Choroid plexus epithelial cell (primary cell): ENCODE measurements at places on chromosomes 2 and 18.

DNA sequence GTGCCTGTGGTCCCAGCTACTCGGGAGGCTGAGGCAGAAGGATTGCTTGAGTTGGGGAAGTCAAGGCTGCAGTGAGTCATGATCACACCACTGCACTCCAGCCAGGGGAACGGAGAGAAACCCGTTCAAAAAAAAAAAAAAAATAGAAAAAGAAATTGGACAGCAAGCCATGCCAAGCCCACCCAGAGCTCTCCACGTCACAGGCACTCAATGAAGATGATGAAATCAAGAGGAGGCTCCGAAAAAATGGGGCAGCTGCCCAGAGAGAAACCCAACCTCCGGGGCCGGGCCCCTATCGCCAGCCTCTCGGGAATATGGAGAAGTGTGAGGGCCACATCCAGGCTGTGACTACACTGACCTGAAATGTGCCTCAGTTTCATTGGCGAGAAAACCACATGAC is 40.0 kb downstream of the BIN1 start:
- DNase-seq = peak; percentile 35

- no peak for DNase-seq
Observed at GRCh38 chr2:238123218-238123971, 15.1 kb upstream of the KLHL30 start.

DNA sequence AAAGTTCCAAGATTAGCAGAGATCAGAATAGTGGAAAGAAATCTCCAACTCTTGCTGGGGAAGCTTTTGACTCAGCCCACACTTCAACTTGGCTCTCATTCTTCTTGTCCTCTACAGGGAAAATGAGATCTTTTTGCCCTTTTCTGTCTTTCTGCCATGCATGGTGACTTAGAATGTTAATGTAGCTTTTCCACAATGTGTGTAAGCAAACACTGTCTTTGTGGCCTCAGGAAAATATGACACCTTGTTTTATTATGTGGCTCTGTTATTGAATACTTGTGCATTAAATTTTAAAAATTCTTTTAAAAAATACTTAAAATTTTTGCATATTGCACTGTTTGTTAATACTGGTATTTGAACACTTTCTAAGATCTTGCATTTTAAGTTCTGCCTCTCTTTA is 65.4 kb upstream of the WDR75 start:
- DNase-seq = no peak

DNA sequence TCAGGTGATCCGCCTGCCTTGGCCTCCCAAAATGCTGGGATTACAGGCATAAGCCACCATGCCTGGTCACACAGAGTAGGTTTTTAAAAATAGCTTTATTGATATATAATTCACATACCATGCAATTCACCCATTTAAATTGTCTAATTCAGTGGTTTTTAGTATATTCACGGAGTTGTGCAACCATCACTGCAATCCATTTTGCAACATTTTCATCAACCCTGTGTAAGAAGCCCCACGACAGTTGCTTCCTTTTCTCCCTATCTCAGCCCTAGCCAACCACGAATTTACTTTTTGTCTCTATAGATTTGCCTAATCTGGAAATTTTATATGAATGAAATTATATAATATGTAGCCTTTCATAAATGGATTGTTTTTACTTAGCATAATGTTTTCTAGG is 266.4 kb downstream of the NAPG start:
- peak; percentile 53 for DNase-seq

DNA sequence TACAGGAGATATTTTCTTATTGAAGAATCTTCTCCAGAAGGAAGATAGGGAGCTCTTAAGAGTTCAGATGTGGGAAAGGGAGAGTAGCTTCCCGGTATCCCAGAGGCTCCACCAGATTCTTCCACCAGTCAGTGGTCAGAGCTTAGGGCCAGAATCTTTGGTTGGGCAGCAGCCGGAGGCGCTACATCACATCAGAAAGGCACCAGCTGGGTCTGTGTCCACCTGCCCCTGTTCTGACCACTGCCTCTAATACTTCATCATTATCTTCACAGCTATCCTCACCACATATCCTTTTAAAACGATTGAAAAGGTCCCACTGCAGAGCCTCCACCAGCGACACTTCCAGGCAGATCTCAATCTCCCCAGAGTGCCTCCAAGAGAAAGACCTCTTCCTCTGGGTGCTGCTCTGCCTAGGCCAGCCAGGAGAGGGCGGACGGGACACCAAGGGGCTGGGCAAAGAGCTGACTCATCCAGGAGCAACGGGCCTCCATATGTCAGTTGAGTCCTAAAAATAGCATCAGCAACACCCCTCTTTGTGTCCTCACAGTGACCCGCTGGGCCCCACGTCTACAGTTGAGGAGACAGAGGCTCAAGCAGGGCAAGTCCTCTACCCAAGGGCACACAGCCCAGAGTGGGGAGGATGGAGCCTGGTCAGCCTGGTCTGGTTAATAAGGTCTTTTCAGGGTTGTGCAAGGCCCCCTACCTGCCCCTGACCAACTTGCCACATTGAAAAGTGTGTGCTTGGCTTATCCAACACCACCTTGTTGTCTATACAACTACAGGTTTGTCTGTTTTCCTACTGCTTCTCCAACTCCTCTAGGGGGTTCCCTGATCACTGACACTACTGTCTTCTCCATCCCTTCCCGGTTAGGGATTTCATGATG is 81.2 kb downstream of the ADD2 start:
- DNase-seq = peak; percentile 50

- DNase-seq = no peak
Observed at GRCh38 chr2:10151462-10151861, 28.9 kb downstream of the RRM2 start.

DNA sequence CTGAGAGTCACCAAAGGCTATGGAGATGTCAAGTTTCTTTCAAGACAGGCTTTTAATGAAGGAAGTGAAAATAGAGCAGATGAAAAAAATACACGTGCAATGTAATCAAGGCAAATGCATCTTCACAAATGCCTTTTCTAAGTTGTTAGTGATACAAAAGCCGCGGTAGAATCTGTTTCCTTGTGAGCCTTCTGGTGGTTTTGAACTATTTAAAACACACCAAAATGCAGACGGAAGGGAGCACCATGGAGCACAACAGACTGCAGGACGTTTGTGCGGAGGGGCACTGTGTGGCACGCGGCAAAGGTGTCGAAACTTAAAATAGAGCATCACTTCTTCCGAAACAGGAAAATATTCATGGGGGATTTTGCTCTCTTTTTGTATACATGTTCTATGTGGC is 65.0 kb upstream of the BOD1L2 start:
- DNase-seq = no peak
